ENCODE measurements at places on chromosomes 11 and 22. TPM values are rescaled to one million over a fixed set of nuclear protein-coding genes. Genes with fewer than 3 reads are reported as not detected.

The GVQW3 gene
- 1.3 TPM for total RNA-seq

The SERPING1 gene
- total RNA-seq = 76.0 TPM

The SLC25A17 gene
- 3.2 TPM for total RNA-seq

The ACTN3 gene
- total RNA-seq = not detected

The POTEH gene
- total RNA-seq = not detected

The DPP3 gene
- total RNA-seq = 15.8 TPM

The FIBIN gene
- 13.8 TPM for total RNA-seq

The TBX10 gene
- total RNA-seq = not detected

The C1QTNF5 gene
- total RNA-seq = 25.1 TPM

The CD59 gene
- 692 TPM for total RNA-seq

DNA sequence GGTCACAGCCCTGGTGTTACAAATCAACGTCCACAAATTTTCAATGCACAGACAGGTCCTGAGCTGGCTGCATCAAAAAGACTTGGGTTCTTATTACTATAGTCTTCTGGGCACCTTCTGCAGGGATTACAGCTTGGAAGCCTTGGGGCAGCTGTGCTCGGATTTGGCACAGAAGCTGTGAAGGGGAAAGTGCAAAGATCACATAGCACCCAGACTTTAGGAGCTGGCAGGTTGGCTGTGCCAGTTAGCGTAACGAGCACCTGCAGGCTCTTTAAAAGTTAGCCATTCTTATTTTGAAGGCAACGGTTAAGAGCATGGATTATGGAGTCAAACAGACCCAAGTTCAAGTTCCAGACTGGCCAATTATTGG lies 100.4 kb downstream of the ARL14EP start:
- no peak overlapping the region for H3K27ac ChIP-seq
- H3K4me1 ChIP-seq = no peaks in the 10 kb centered on the region
- no peak overlapping the region for H3K4me3 ChIP-seq
- no peaks in the 10 kb centered on the region for H3K27me3 ChIP-seq

DNA sequence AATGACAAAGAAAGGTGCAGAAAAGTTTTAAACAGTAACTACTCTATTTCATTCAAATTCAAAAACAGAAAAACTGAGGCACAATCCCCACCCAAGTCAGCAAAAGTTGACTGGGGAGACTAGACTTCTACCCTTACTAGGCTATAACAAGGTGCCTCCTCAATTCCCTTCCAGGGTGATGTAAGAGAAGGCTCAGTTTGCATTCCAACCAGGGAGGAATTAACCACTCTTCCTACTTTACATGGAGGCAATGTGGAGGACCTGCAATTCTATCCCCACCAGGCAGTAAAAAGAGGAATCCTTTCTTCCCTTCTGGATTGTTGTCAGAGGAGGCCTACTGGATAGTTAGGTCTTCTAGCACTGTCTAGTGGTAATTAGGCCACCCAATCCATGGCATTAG lies 26.1 kb downstream of the TYR start:
- no peaks in the 10 kb centered on the region for H3K36me3 ChIP-seq
- DNase-seq = no peak
- no peak overlapping the region for H3K4me3 ChIP-seq

DNA sequence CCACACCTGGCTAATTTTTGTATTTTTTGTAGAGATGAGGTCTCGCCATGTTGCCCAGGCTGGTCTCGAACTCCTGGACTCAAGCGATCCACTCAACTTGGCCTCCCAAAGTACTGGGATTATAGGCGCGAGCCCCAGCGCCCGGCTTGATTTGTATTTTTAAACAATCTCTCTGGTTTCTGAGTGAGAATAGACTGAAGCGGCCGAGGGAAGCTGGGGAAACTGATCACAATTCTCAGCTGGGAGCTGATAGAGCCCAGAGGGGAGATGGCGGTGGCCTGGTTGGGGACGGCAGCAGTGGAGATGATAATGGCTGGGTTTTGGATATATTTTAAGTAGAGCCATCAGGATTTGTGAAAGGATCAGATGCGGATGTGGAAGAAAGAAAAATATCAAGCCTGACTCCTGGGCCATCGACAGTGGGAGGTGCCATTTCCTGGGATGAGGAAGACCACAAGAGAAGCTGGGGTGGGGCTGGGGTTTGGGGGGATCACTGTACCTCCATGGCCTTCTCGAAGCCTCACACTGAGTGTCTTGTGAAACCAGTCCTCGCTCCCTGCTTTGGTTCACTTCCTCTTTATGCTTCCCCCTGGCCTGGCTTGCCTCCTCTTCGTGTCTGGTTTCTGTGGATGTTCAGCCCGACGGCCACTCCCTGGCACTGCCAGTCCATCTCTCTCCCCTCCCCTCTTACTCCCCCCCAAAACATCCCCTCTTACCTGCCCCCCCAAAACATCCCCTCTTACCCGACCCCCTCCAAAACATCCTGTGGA lies 51.9 kb downstream of the IGLL1 start:
- no peaks in the 10 kb centered on the region for H3K27me3 ChIP-seq
- H3K4me3 ChIP-seq = no peak overlapping the region
- H3K27ac ChIP-seq = no peak overlapping the region

DNA sequence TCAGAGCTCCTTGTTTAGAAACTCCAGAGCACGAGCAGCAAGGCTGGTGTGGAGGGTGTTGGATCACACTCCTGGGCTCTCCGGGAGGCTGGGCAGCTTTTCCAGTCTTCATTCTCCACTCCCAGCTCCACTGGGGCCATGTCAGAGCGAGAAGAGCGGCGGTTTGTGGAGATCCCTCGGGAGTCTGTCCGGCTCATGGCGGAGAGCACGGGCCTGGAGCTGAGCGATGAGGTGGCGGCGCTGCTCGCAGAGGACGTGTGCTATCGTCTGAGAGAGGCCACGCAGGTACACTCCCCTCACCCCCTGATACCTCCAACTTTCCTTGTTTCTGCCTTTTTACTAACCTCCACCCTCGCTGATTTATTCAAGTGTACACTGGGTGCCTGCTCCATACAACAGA lies 4.5 kb downstream of the TAF6L start:
- no peaks in the 10 kb centered on the region for H3K36me3 ChIP-seq
- peaks cover 10% of the 10 kb centered on the region for H3K4me1 ChIP-seq
- DNase-seq = no peak
- no peak overlapping the region for H3K27ac ChIP-seq

- no peak overlapping the region for H3K27ac ChIP-seq
- H3K27me3 ChIP-seq = no peaks in the 10 kb centered on the region
- no peak overlapping the region for H3K4me3 ChIP-seq
- H3K36me3 ChIP-seq = peaks cover 5% of the 10 kb centered on the region
- no peak for DNase-seq
Observed at GRCh38 chr22:26444777-26445176, 15.7 kb downstream of the ASPHD2 start.

GRCh38 chr11:46916286-46917108 lies 1.9 kb downstream of the LRP4 start:
- H3K4me1 ChIP-seq = peaks cover 67% of the 10 kb centered on the region
- peak overlapping the region; percentile 79 for H3K4me3 ChIP-seq
- H3K27ac ChIP-seq = peak overlapping the region; percentile 88
- no peaks in the 10 kb centered on the region for H3K27me3 ChIP-seq
- no peaks in the 10 kb centered on the region for H3K36me3 ChIP-seq

GRCh38 chr11:103007521-103007920 lies 52.0 kb upstream of the MMP13 start:
- H3K27me3 ChIP-seq = peaks cover 4% of the 10 kb centered on the region
- no peak overlapping the region for H3K27ac ChIP-seq
- H3K36me3 ChIP-seq = no peaks in the 10 kb centered on the region

DNA sequence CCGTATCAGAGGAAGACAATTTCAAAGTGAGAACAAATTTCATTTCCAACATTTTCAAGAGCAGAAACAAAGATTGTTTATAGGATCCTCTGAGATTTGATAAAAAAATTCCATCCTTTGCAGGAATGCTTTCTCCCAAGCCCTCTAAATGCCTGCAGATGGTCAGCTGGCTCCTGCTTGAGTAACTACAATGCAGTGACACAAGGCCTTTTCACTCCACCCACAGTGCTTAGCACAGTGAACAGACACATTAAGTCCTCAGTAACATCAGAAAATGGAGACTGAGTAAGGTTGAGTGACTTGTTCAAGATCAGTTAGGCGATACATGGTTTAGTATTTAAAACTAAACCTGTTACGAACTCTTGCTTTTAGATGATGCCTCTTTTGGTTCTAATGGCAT lies 527.1 kb upstream of the CCDC90B start:
- H3K4me3 ChIP-seq = no peak overlapping the region
- H3K27me3 ChIP-seq = no peaks in the 10 kb centered on the region
- H3K4me1 ChIP-seq = no peaks in the 10 kb centered on the region
- no peak for DNase-seq
- H3K27ac ChIP-seq = no peak overlapping the region
- no peaks in the 10 kb centered on the region for H3K36me3 ChIP-seq

- H3K4me3 ChIP-seq = no peak overlapping the region
Observed at GRCh38 chr11:65485920-65486219, 13.0 kb upstream of the MALAT1 start.

DNA sequence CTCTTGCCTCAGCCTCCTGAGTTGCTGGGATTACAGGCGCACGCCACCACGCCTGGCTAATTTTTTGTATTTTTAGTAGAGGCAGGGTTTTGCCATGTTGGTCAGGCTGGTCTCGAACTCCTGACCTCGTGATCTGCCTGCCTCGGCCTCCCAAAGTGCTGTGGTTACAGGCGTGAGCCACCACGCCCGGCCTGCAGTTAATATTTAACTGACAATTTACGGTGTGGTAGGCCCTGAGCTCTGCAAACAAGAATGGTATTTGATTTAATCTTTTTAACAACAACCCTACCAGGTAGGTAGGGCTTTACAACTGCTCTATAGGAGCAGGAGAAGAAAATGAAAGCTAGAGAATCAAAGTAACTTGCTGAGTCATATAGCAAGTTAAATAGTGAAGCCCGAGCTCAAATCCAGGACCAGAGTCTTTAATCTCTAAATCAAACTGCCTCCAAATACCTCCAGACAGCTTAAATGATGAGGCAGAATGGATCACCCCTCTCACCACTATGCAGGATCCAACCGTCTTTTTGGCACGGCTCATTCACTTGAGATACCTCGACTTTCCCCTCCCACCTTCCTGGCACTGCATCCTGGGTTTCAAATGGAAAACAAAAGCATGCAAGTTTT lies 9.4 kb downstream of the UEVLD start:
- DNase-seq = no peak
- peaks cover 3% of the 10 kb centered on the region for H3K36me3 ChIP-seq
- no peak overlapping the region for H3K4me3 ChIP-seq
- H3K4me1 ChIP-seq = no peaks in the 10 kb centered on the region
- H3K27ac ChIP-seq = no peak overlapping the region
- H3K27me3 ChIP-seq = no peaks in the 10 kb centered on the region

DNA sequence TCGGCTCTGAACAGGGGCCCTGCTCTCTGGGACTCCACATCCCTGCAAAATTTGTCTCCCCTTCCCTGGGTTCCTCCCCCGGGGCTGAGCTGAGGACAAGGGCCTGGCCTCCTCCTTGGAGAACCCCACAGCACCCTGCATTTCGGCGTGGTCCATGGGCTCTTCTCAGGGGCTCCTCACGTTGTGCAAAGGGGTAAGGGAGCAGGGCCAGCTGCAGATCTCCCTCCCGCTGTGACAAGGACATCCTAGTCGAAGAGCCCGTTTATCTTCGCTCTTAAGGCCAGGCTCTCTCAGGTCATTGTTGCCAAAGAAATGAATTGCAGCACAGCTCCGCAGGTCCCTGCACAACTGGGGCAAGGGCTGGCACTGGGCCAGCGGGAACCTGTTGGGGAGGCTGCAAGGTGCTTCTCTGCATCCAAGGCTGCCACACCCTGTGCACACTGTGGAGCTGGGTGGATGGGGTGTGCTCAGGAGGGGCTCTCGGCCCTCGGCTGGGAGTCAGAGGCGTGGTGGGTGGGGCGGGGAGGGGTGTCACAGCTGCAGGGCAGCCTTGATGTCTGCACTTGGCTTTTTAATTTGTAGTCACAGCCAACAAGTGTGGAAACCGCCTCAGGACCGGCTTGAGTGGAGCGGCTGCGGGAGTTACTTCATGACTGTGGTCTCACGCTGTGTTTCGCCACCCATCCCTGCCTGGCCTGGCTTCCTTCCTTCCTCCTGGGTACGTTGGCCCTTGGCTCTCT lies 26.6 kb upstream of the SEPTIN5 start:
- no peak for DNase-seq
- H3K4me3 ChIP-seq = no peak overlapping the region
- no peak overlapping the region for H3K27ac ChIP-seq
- peaks cover 6% of the 10 kb centered on the region for H3K4me1 ChIP-seq
- no peaks in the 10 kb centered on the region for H3K36me3 ChIP-seq

DNA sequence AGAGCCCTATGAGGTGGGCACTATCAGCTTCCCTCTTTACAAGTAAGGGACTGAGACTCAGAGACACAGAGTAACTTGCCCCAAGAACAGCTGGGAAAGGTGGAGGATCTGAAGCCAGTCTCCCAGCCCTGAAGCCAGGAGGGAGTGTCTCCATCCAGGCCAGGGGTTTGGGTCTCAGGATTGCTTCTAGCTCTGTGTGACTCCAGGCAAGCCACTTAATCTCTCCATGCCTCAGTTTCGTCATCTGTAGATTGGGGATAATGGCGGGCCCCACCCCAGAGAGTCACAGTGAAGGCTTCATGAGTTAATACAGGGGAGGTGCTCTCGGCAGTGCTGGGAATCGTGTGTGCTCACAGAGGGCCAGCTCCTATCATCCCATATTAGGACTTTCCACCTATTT lies 10.5 kb downstream of the MAP4K2 start:
- no peaks in the 10 kb centered on the region for H3K27me3 ChIP-seq
- H3K4me1 ChIP-seq = no peaks in the 10 kb centered on the region
- no peak overlapping the region for H3K4me3 ChIP-seq
- peaks cover 54% of the 10 kb centered on the region for H3K36me3 ChIP-seq
- DNase-seq = no peak

Measured in heart right ventricle (tissue), 16 donors.